ENCODE measurements at places on chromosomes 5 and 9.

GRCh38 chr9:98127226-98127625 is 8.2 kb upstream of the TRIM14 start:
- DNase-seq = no peak

GRCh38 chr5:97434021-97434420 is 251.0 kb upstream of the RIOK2 start:
- no peak for DNase-seq

DNA sequence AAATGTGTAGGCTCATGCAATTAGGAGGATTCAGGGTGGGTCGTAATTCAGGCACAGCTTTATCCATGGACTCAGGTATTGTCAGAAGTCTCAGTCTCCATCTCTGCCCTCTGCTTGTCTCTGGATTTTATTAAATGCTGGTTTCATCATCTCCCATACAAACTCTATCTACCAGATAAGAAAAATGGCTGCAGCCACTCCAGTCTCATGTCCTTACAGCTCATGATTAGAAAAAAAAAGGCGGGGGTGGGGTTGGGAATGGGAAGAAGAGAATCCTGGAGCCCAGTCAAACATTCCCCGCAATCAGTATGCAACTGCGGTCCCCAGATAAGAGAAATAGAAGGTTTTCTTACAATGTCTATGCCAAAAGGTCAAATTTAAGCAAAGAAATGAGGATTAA is 7.6 kb upstream of the FBXO38 start:
- no peak for DNase-seq

DNA sequence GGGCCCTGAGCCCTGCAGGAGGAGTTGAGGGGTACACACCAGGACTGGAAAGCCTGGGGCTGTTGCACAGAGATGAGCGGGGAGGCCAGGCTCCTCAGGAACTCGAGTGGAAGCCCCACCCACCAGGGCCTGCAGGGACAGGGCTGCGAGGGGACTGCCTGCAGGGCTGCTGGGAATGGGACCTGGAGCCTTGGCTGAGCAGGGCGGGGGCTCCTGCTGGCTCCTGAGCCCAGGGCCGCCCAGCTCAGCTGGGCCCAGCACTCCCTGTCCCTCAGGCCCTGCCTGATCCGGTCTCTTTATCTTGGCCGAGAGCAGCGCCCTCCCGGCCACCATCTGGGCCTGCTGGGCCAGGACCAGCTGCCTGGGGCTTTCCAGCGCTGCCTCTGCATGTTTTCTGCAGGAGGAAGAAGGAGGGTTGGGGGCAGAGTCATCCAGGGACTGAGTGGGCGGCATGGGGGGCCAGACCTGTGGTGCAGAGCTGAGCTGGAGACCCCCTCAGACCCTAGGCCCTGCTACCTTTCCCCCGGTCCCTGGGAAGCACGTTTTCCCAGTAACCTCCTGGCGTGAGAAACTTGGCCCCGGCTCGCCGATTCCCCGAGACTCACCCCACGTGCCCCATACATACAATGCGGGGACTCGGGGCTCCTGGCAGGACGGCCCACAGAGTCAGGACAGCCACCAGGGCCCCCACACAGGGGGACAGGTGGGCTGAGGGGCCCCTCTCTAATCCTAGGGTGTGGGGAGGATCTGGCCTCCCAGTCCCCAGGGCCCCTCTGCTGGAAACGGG is 9.4 kb downstream of the LCN12 start:
- no peak for DNase-seq

GRCh38 chr5:113183694-113184093 is 207.1 kb downstream of the DCP2 start:
- DNase-seq = no peak

- DNase-seq = no peak
Measured at GRCh38 chr5:107959573-107960279, 289.0 kb upstream of the EFNA5 start.

DNA sequence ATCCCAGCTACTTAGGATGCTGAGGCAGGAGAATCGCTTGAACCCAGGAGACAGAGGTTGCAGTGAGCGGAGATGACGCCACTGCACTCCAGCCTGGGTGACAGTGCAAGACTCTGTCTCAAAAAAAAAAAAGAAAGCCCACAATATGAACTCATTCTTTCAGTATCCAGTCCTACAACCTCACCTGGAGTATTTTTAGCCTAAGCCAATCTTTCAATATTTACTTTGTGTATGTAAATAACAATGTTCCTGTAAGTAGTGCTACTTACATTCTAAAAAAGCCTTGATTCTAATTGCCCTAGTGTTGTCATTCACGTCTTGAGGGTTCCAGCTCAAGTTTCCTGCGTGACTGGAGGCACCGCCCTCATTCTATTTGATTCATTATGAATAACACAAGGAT is 62.0 kb downstream of the BHMT start:
- no peak for DNase-seq

- DNase-seq = no peak
Measured at GRCh38 chr9:95460518-95461164, 56.1 kb downstream of the PTCH1 start.

DNA sequence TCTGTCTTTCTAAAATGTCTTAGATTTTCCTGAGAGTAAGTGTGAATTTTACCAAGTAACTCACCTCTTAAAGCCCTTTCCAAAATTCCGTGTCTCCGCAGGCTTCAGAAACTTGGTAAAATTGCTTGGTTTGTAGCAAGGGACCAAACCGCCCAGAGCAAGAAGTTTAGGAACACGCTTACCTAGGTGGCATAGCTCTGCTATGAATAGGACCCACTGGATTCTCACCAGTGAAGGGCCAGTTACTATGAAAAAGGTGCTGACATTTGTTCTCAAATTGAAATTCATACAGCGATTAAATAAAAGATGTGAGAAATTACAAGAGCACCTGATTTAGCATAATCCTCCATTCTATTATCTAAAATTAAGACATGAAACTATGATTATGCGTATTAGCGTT is 6.7 kb downstream of the NME5 start:
- no peak for DNase-seq

- DNase-seq = no peak
Measured at GRCh38 chr9:71250581-71250980, 129.2 kb upstream of the TRPM3 start.

GRCh38 chr9:114319147-114319546 is 3.8 kb upstream of the ORM1 start:
- DNase-seq = no peak

- DNase-seq = no peak
Measured at GRCh38 chr9:124980431-124980830, 39.5 kb upstream of the GOLGA1 start.

- no peak for DNase-seq
Measured at GRCh38 chr9:136858844-136859757, 7.0 kb downstream of the MAMDC4 start.

DNA sequence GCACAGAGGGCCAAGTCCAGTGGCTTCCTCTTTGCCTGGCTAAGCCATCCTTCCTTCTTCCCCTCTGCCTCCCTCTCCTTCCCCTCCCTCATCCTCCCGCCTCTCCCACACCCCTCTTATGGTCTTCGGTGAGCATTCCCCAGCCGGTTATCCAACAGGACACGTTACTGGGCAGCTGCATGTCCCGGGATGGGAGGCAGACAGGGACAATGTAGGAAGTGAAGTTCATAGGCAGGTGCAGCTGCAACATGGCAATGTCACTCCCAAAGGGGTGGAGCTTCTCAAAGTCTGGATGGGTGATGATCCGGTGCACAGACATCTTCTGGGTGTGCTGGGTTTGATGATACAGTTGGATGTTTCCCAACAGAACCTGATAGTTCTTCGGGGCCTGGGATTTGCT is 71.4 kb upstream of the SPTLC1 start:
- no peak for DNase-seq

- DNase-seq = no peak
Measured at GRCh38 chr5:930866-931265, 38.2 kb downstream of the TRIP13 start.

DNA sequence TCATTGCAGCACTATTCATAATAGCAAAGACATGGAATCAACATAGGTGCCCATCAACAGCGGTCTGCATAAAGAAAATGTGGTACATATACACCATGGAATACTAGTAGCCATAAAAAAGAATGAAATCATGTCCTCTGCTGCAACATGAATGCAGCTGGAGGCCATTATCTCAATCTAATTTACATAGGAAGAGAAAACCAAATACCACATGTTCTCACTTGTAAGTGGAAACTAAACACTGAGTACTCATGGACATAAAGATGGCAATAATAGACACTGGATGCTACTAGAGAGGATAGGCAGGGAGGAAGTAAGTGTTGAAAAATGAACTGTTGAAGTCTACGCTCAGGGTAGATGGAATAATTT is 203.9 kb upstream of the CDH9 start:
- no peak for DNase-seq

DNA sequence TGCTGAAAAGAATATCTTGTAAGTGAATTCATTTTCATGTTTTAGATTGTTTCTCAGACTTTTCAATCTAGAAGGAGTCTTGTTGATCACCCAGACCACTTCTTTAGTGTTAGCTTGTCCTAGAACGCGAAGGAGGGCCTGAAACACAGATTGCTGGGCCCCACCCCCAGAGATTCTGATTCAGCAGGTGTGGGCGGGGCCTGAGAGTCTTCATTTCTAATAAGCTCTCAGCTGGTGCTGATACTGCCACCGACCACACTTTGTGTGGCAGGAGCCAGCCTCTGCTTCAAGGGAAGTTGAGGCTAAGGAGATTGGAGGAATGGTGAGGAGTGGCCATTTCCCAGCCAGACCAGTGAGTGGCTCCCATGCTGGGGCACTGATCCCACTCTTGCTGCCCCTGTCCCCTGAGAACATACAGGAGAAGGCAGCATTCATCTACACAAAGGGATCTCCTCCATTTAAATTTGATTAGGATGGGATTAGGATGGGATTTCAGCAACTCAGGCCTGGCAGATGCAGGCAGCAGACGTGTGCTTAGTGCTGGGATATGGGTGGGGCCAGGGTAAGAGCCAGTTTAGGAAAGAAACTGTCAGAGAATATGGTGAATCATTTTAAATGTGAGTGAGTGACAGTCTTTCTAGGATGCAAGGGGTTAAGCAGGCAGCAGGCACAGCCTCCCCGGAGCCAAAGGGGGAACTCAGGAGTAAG is 35.9 kb downstream of the ZNF618 start:
- DNase-seq = no peak

GRCh38 chr9:77569335-77569734 is 78.8 kb downstream of the GNA14 start:
- DNase-seq = no peak

GRCh38 chr9:136921718-136922117 is 22.8 kb downstream of the FBXW5 start:
- DNase-seq = no peak

DNA sequence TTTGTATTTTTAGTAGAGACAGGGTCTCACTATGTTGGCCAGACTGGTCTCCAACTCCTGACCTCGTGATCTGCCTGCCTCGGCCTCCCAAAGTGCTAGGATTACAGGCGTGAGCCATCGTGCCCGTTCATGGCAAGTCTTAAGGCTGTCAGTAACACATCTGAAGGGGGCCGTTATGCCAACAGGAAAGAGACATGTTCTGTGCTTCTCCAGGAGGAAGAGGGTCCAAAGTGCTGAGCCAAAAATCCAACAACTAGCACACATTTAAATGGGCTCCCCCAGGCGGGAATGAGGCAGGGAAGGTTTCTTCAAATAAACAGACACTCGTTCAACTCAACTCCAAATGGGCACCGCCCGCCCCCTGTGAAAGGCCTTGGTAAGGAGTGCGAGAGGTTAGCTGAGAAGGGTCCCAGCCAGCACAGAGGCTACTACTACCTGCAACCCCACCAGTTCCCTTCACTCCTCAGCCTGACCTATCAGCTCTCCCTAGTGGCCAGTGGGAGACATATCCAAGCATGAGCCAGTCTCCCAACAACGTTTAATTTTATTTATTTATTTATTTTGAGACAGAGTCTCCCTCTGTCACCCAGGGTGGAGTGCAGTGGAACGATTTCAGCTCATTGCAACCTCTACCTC is 84.1 kb upstream of the DMRT1 start:
- DNase-seq = no peak

DNA sequence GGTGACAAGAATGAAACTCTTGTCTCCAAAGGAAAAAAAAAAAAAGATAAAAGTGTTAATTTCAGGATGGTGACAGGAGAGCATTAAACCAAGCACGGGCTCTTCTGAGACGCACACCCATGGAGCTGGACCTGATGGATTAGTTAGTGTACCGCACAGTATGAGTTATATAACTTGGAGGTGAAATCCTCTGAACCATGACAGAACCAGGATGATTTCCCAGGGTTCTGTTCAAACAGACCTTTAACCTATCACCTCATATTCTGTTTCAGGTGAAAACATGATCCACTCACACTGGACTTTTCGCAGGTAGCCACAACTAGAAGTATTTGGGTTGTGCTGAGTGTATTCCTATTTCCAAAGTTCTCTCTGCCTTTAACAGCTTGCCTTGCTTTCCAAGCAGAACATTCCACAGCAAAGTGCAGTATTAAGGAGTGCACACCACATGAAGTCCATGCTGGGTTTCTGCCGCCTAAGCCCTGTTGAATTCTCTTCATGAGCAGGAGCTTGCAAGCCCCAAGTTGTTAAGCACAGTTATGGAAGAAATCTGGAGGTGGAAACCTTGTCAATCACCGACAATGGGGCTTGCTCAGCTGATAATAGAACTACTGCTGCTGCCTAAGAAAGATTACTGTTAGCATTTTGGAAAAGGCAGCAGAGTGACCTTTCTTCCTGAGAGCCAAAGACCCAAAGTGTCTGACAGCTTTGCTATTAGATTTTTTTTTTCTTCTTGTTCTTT is 461.7 kb downstream of the TLE1 start:
- DNase-seq = no peak

DNA sequence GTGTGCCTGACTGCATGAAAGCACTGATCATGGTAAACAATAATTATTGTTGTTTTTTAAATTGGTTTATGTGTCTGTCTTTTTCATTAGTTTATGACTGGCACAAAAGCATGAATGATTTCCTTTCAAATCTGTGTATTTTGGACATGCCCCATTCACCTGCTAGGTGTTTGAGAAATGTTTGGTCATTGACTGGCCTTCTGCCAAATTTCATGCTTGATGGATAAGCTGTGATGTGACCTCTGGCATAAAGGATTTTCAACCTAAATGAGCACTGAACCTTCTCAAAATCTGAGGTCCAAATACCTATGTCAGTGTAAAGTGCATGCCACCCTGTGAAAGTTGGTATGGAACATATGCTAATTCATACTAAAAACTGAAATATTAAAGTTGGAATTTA is 204.5 kb downstream of the BRINP1 start:
- no peak for DNase-seq

- DNase-seq = no peak
Measured at GRCh38 chr5:125894383-125894782, 528.8 kb upstream of the GRAMD2B start.

- DNase-seq = no peak
Measured at GRCh38 chr9:37939575-37940095, 35.7 kb upstream of the SLC25A51 start.

GRCh38 chr5:100550531-100551051 is 15.4 kb downstream of the FAM174A start:
- DNase-seq = no peak

- DNase-seq = no peak
Measured at GRCh38 chr5:10364186-10364689, 10.7 kb downstream of the MARCHF6 start.

DNA sequence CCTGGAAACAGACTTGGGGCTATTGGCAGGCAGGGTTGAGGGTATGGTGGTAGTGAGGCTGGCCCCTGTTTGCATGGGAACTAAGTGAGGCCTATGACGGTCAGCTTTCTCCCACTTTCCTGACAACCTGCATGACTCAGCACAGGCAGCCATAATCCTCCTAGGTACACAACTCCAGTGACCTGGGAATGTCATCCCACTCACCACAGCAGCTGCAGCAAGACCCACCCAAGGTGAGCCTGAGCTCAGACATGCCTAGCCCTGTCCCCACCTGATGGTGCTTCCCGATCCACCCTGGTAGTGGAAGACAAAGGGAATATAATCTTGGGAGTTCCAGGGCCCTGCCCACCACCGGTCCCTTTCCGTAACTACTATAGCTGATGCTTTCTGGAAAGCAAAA is 178.7 kb downstream of the NDUFS4 start:
- no peak for DNase-seq

All from SHP77 (cell line).